ENCODE measurements at places on chromosomes 3 and 15. TPM values are rescaled to one million over a fixed set of nuclear protein-coding genes. Genes with fewer than 3 reads are reported as not detected.
A peak's percentile ranks its signal among the peaks of the same experiment; 100 is the strongest.

- DNase-seq: no peak
Measured at GRCh38 chr3:102441832-102442231, 7.0 kb downstream of the ZPLD1 start.

SLC6A1 gene
- not detected for total RNA-seq

DNA sequence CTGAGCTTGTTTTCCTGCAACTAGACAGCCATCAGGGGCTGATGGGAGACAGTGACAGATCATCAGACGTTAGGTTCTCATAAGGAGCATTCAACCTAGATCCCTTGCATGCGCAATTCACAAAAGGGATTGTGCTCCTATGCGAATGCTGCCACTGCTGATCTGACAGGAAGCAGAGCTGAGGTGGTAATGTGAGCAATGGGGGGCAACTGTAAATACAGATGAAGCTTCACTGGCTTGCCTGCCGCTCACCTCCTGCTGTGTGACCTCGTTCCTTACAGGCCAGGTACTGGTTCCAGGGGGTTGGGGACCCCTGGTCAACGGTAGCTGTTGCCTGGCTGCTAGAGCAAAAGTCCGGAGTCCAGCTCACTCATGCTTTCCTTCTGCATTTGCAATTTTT lies 26.4 kb upstream of the KCNAB1 start:
- no peak for DNase-seq

- DNase-seq: no peak
Measured at GRCh38 chr15:50968353-50968752, 59.9 kb downstream of the AP4E1 start.

- no peak for DNase-seq
Measured at GRCh38 chr15:48802867-48803266, 8.0 kb downstream of the CEP152 start.

DNA sequence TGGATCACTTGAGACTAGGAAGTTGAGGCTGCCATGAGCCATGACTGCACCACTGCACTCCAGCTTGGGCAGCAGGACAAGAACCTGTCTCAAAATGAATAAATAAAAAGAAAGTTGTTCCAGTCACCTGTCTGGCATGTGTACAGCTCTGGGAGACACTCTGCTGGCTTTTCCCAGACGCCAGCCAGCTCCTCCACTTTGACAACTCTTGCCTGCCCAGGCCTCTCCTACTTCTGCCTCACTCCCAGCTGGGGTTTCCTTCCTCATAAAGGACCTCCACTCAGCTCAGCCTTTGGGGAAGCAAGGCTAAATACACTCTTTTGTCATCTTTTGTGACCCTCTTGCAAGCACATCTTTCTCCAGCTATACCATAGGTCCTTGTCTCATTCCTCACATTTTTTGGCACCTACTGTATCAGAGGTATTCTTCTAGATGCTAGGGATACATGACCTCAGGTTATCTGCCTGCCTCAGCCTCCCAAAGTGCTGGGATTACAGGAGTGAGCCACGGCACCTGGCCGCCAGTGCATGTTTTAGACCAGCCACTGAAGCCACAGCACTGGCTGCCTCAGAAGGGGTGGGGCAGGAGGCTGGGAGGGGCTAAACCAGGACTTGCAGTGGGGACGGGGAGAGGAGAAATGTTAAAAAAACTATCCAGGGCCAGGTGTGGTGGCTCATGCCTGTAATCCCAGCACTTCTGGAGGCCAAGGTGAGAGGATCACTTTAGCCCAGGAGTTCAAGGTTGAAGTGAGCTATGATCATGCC lies 10.0 kb upstream of the ELP6 start:
- no peak for DNase-seq

DNA sequence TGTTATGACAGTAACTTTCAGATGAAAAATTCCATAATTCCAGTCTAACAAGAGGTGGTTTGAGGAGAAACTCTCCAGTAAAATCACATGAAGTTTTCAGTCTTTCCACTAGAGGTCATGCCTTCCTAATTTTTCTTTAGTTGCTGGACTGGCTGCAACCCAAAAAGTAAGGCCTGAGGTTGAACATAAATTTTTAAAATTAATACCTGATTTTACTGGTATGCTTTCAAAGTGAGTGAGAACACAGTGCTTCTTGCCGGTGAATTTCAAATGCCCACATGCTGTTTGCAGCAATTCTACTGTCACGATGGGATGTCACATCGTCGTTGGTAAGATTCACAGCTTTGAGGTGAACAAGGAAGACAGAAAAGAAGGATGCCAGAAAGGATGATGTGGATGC lies 89.0 kb upstream of the FGF12 start:
- DNase-seq: peak; percentile 24

DNAH12 gene
- total RNA-seq: 0.51 TPM

DNA sequence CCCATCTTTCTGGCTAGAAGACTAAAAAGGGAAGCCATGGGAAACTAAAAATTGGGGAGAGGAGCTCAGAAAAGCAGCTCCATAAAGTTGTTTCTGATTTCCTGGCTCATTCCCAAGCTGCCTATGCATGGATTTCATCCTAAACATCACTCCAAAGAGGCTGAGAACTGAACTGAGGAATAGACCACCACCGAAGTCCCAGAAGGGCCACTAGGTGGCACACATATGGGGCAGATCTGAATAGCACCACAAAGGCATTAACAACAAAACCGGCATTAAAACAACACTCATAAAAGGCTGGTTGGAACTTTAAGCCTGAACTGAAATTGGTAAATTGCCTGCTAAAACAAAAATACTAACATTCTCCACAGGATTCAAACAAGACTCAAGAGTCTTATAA lies 106.3 kb downstream of the PLD1 start:
- DNase-seq: no peak

SMCO1 gene
- not detected for total RNA-seq

- DNase-seq: no peak
Measured at GRCh38 chr15:68576235-68576892, 2.4 kb upstream of the CORO2B start.

C3orf33 gene
- 4.6 TPM for total RNA-seq
